HEK293T (cell line): ENCODE measurements at places on chromosomes 7 and 10.

GRCh38 chr7:102991077-102991539, 78.3 kb downstream of the LRRC17 start:
- DNase-seq = no peak

DNA sequence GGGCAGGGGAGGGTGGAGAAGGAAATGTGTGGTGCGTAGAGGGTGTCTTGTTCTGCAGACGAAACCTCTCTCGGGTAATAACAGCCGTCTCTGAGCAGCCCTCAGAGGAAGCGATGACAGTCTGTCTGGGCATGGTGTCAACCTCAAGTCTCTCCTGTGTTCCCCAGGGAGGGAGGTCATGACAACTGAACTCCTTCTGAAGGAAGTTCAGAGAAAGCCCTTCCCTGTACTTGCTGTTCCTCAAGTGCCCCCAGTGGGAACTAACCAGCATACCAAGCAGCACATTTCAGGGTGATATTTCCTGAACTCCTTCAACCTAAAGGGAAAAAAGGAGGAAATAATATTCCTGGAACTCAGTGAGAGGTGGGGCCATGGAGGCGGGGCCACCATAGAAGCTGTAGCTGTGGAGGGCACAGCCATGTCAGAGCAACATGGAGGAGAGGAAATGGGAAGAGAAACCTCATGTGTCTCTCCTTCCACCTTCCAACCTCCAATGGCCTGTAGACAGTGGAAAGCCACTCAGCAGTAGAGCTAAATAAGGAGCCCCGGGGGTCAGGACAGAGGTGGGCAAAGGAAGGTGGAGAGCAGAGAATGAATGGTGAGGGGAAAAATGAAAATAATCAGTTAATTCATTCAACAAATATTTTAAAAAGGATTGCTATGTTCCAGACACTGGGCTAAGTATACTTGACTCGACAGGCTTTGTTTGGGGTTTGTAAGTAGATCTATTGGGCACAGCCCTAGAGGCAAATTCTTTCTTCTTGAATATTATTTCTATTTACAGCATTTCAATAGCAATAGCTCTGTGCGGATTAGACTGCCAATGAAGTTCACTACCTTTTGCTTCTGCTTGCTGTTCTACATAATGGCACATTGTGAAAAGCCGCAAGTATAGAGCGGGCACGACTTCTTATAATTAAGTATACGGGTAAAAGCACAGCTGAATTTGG, 61.0 kb upstream of the AOAH start:
- no peak for DNase-seq

GRCh38 chr10:124002391-124003069, 90.9 kb downstream of the CHST15 start:
- no peak for DNase-seq

DNA sequence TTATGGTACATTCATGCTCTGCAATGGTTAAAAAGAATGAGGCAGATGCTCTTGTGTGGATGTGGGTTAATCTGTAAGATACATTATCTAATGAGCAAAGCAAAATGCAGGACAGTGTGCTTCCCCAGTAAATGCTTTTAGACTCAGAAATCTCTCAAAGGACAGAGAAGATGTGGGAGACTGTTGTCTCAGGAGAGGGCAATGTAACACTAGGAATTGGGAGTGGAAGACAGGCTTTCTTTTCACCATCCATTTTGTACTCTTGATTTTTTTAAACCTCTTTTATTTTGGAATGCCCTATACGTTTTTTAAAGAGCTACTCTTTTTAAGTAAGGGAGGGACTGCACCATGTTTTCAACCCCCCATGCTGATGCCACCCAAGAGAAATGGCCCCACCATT, 77.5 kb upstream of the ADAM12 start:
- DNase-seq = no peak

- no peak for DNase-seq
Observed at GRCh38 chr10:129033790-129034272, 433.2 kb upstream of the MGMT start.

DNA sequence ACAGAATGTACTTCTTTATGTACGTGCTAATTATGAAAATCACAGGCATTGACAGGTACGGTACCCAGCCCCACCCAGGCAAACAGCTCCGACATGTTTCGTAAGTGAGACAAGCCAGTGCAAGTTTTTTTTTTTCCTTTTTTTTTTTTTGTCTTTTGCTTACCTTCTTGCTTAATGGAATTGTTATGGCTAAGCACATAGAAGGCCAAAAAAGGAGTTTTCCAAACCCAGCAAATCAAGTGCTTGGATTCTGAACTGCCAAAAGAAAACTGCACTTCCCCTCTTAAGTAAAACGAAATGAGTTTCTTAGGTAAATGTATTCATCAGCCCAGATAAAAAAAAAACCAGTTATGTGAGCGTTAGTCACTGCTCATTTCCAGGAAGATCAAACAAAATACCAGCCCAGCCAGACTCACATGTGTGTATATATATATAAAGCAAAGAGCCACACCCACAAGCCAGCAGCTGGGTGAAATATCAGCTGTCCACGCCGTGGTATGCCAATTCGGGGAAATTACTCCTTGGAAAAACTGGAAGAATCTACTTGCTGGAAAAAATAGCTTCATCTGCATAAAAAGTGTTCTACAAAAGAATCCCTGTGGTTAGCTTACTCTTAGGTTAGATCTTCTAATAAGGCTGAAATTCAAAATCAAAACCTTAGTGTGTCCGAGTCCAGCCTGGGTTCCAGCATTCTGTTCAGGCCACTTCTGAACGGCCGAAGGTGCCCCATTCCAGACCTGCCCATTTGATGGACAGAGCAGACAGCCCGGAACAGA, 8.0 kb downstream of the KLF6 start:
- DNase-seq = no peak

DNA sequence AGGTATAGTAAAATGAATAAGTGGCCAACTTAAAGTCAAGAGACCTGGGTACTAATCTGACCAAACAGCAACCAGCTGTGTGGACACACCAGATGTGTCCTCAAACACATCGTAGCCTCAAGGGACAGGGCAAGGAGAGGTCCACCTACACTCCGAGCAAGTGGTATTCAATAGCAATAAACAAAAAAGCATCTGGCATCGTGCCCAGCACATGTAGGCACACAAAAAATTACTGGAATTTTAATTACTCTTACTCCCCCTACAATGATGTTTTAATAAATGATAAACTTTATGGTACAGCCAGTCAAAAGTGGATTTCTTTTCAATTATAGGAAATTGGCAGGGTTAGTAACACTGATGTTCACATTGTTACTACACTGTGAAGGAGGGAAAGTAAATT, 3.5 kb upstream of the RGS10 start:
- DNase-seq = no peak

- no peak for DNase-seq
Observed at GRCh38 chr7:120742372-120742771, 115.6 kb downstream of the TSPAN12 start.

DNA sequence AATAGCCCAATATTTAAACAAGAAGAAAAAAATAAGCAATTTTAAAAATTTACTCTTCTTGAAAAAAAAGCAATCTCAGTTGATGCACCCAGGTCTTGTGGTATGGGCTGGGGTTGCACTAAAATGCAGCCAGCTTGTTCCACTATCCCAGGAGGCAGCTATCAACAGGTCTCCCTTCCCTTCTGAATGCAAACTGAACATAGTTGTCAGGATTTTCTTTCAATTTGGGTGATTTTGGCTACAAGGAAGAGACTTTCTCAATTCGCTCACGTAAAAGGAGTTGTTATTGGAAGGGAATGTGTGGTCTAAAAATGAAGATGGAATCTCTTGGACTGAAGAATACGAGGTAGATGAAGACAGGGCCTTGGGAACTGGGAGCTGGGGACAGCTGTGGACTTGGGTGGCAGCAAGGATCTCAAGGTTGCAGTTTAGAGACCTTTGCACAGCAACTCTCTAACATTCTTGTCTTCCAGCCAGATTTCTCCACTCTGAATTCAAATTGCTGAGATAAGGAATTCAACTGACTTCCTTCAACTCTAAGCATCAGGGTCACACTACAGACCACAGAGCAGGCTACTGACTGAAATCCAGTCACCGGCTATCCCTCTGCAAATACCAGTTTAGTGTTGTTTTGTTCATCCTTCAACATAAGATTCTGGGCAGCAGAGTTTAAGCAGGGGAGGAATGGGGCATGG, 3.1 kb upstream of the TMEM26 start:
- no peak for DNase-seq

DNA sequence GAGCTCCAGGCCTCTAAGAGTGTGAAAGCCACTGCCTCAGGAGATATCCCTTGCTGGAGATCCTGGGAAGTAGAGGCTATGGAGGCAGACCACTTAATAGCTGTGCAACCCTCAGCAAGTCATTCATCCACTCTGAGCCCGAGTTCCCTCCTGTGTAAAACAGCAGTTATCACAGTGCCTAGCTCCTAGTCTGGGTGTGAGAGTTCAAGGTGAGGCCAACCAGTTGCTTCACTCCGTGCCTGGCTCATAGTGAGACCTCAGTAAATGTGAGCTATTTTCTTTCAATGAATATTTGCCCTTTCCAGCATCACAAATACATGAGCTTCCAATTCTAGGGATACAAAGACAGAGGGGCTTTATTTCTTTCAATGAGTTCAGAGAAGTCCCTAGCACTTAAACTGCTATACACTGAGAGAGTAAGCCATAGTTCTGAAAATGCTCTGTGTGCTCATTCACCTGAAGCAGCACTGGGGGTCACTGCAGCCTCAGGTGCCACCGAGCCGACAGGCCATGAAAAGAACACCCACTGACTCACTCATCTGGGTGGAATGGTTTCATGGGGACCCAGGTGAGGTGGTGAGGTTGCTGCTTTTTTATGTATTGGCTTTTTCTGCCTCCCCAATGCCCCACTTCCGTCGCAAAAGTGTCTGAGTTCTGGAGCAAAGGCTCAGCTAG, 259.8 kb downstream of the KCNMA1 start:
- no peak for DNase-seq

DNA sequence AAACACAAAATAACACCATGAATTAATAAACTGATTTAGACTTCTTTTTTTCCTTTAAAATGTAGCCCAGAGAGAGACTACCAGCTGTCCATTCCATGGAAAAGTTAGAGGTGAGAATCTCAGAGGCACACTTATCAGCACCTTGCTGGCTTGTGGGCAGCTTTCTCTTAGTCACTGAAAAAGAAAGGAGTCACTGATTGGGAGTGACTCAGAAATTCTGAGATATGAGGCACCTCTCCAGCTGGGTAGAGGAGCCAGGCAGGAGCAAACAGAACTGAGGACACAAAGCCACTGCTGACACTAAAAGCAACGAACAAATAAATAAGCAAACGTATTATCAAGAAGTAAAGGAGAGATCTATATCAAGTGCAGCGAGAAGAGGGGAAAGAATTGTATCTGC, 310.6 kb downstream of the PARD3 start:
- no peak for DNase-seq

DNA sequence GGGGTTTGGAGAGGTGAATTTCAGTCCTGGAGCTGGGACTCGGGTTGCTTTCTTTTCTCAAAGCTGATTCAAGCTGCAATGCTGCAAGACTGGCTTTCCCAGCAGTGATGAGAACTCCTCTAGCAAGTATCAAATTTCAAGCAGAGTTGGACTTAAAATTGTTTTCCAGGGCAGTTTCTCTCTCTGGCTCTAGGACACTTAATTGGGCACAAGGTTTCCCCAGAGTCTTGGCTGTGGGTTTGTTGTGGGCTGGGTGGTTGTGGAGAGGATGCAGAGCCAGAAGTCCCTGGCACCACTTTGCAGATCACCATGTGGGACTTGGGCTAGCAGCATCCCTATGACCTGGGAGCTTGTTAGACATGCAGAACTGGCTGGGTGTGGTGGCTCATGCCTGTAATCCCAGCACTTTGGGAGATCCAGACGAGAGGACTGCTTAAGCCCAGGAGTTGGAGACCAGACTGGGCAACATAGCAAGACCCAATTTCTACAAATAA, 16.8 kb downstream of the AKR1B15 start:
- no peak for DNase-seq

- no peak for DNase-seq
Observed at GRCh38 chr7:106463851-106464611, 179.2 kb upstream of the NAMPT start.

GRCh38 chr7:1667566-1668395, 2.3 kb upstream of the ELFN1 start:
- DNase-seq = no peak

GRCh38 chr10:58511765-58512490, 744 bp upstream of the BICC1 start:
- no peak for DNase-seq

- no peak for DNase-seq
Observed at GRCh38 chr10:119755446-119755845, 29.6 kb downstream of the INPP5F start.

GRCh38 chr10:117727421-117727820, 184.9 kb downstream of the EMX2 start:
- DNase-seq = no peak

DNA sequence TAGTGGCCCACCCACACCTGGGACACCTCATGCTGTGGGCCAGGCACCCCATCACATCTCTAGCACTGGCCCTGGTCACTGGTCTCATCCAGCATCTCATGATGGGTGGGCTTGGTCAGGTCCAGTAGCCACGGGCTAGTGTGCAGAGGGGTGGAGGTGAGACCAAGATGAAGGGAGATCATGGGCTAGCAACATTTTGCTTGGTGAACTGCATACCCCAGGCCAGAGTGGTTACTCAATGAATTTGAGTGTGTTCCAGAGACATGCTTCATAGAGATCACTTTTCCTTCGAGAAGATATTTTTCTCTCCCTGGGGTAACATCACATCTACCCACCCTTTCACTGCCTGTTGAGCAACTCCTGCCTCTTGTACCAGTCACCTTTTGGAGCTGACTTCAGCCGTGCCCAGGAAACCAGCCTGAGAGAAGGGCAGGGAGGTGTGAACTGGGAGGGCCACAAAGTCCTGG, 44.2 kb downstream of the MINDY4 start:
- DNase-seq = no peak

DNA sequence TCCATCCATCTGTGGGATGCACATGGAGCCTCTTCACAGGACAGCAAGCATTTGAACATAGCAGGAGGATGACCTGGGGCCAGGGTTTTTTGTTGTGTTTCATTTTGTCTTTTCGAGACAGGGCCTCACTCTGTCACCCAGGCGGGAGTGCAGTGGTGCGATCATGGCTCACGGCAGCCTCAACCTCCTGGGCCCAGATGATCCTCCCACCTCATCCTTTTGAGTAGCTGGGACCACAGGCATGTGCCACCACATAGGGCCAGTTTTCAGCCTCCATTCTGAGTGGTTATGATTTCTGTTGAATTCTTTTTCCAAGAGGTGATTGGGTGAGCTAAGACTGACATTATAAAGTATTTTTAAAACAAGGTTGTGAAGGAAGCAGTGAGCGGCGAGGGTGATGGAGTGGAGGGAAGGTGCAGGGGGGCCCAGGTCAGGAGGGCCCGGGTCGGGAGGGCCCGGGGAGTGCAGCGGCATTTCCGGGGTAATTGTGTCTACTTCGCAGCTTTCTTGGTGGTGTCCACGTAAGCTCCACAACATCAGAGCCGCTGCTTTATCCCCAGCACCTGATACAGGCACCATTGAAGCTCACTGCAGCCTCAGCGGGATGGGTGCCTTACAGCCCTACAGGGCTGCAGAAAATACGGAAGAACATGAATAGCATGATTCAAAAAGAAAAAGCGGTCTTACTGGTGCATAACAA, 12.0 kb upstream of the LARP4B start:
- no peak for DNase-seq

- no peak for DNase-seq
Observed at GRCh38 chr7:129457101-129457500, 22.9 kb downstream of the STRIP2 start.
